T-helper 17 cell (primary cell): ENCODE measurements at places on chromosomes 1 and 21.

GRCh38 chr1:97608272-97608671 is 312.6 kb downstream of the DPYD start:
- H3K4me3 ChIP-seq: no peak overlapping the region
- no peak overlapping the region for H3K27ac ChIP-seq
- peaks cover 5% of the 10 kb centered on the region for H3K4me1 ChIP-seq
- H3K27me3 ChIP-seq: no peaks in the 10 kb centered on the region

- DNase-seq: no peak
- peak overlapping the region; percentile 78 for H3K27ac ChIP-seq
- no peaks in the 10 kb centered on the region for H3K36me3 ChIP-seq
- peaks cover 22% of the 10 kb centered on the region for H3K4me1 ChIP-seq
These were observed 687 bp upstream of the RASSF5 start for GRCh38 chr1:206506405-206507283.

- no peak overlapping the region for H3K27ac ChIP-seq
- no peaks in the 10 kb centered on the region for H3K36me3 ChIP-seq
- DNase-seq: no peak
- H3K4me3 ChIP-seq: no peak overlapping the region
These were observed 117.7 kb downstream of the SIM2 start for GRCh38 chr21:36816561-36817130.

- peaks cover 37% of the 10 kb centered on the region for H3K27me3 ChIP-seq
- no peaks in the 10 kb centered on the region for H3K4me1 ChIP-seq
- H3K4me3 ChIP-seq: no peak overlapping the region
- no peak for DNase-seq
- no peak overlapping the region for H3K27ac ChIP-seq
These were observed 106.4 kb upstream of the MAGI3 start for GRCh38 chr1:113283914-113284313.

DNA sequence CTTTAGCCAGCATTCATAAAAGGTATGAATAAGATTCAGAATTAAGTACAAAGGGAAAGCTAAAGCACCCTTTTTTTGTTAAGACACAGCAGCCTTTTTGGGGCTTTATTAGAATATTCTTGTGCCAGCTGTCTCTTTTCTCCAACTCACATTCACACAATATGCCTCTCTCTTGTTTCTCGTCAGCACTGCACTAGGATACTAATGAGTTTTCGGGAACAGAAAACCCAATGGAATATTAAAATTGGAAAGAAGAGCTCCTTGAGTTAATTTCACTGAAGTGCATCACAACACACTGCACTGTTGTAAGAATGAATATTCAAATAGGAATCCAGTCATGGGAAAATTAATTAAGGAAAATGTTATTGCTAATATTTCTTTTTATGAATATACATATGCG is 410.4 kb upstream of the BEND5 start:
- H3K27me3 ChIP-seq: no peaks in the 10 kb centered on the region
- no peak overlapping the region for H3K4me3 ChIP-seq
- no peak overlapping the region for H3K27ac ChIP-seq
- no peak for DNase-seq
- no peaks in the 10 kb centered on the region for H3K36me3 ChIP-seq

DNA sequence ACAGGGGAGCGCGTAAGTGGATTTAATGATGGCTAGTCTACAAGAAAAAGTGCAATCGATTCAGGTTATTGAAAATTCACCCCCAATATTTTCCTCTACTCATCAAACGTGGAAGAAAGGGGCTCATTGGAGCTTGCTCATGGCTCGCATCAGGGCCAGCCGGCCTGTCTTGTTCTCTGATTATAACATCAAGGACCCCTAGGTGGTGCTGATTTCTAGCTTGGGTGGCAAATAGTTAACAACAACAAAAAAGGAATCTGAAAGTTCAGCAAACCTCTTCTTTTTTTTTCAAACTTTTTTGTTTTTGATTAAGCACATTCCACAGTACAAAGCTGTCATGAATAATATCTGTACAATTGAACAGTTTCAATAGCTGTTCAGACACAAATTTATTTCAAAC is 35.8 kb upstream of the SOD1 start:
- H3K27me3 ChIP-seq: peaks cover 14% of the 10 kb centered on the region
- DNase-seq: no peak
- H3K4me1 ChIP-seq: peaks cover 6% of the 10 kb centered on the region
- H3K27ac ChIP-seq: no peak overlapping the region

- H3K4me1 ChIP-seq: peaks cover 29% of the 10 kb centered on the region
- H3K27ac ChIP-seq: peak overlapping the region; percentile 87
- peaks cover 64% of the 10 kb centered on the region for H3K27me3 ChIP-seq
- peak overlapping the region; percentile 85 for H3K4me3 ChIP-seq
These were observed 24.4 kb upstream of the TMEM54 start for GRCh38 chr1:32925403-32926162.

GRCh38 chr21:20999659-21000058 is 1.4 kb downstream of the NCAM2 start:
- no peak overlapping the region for H3K27ac ChIP-seq
- no peaks in the 10 kb centered on the region for H3K36me3 ChIP-seq
- DNase-seq: no peak
- peak overlapping the region; percentile 19 for H3K4me3 ChIP-seq
- H3K4me1 ChIP-seq: peaks cover 7% of the 10 kb centered on the region

DNA sequence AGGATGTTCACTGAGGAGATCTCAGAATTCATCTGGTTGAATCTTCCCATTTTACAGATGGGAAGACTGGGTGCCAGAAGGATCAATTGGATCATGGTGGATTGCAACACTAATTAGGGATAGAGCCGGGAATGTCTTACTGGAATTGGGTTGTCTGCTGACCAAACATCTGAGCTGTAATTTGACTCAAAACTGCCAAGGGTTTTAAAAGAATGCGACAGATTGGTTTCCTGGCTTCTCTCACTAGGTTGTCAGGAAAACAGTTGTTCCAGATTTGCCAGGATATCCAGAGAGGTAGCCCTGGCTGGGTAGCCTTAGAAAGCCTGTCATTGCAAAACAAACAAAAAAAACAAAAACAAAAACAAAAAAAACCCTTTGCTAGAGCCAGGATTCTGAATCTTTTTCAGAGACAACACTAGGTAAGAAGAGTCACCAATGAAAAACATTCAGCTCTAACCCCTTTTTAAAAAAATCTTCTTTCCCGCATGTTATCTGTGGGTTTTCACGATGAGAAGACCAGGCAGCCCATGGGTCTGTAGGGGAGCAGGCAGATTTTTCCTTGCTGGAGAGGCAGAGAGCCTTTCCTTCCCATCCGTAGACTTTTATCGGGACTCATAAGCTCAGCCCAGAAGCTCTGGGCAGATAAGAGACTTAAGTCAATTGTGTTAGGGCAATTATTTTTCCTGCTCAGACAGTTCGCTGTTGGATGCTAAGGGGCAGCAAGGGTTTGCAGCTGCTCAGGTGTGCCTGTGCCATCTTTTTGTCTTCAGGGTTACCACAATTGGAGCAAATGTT is 418.9 kb downstream of the PRDM2 start:
- no peaks in the 10 kb centered on the region for H3K4me1 ChIP-seq
- H3K4me3 ChIP-seq: no peak overlapping the region
- H3K27me3 ChIP-seq: peaks cover 16% of the 10 kb centered on the region
- no peak for DNase-seq
- no peak overlapping the region for H3K27ac ChIP-seq

- no peak for DNase-seq
- H3K36me3 ChIP-seq: peaks cover 3% of the 10 kb centered on the region
- H3K27ac ChIP-seq: no peak overlapping the region
- H3K27me3 ChIP-seq: no peaks in the 10 kb centered on the region
- H3K4me3 ChIP-seq: no peak overlapping the region
These were observed 323.5 kb downstream of the LMO4 start for GRCh38 chr1:87652176-87652575.

DNA sequence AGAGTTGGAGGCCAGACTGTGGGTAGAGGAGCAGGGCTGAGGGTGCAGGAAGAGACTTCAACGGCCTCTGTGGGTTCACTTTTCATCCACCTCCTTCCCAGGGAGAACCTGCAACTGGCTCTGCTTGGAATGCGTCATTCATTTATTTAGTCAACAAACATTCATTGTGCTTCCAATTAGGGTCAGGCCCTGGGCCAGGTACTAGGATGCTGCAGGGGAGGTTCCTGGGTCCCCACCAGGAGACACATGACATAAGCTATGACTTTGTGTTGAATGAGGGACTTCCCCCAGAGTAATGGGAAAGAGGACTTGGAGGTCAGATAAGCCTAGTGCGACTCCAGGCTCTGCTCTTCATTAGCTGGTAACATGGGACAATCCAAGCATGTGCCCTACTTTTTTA is 46.3 kb upstream of the RPL11 start:
- DNase-seq: no peak
- H3K27ac ChIP-seq: no peak overlapping the region
- no peak overlapping the region for H3K4me3 ChIP-seq
- no peaks in the 10 kb centered on the region for H3K27me3 ChIP-seq
- H3K4me1 ChIP-seq: peaks cover 2% of the 10 kb centered on the region

- H3K4me3 ChIP-seq: no peak overlapping the region
- H3K27me3 ChIP-seq: no peaks in the 10 kb centered on the region
- DNase-seq: no peak
- H3K27ac ChIP-seq: no peak overlapping the region
- no peaks in the 10 kb centered on the region for H3K36me3 ChIP-seq
These were observed 57.8 kb downstream of the ESRRG start for GRCh38 chr1:216665406-216665805.

GRCh38 chr1:210201681-210202080 is 30.9 kb upstream of the SERTAD4 start:
- H3K27me3 ChIP-seq: peaks cover 33% of the 10 kb centered on the region
- no peak for DNase-seq
- no peak overlapping the region for H3K27ac ChIP-seq
- H3K4me1 ChIP-seq: no peaks in the 10 kb centered on the region
- H3K36me3 ChIP-seq: no peaks in the 10 kb centered on the region

- H3K27ac ChIP-seq: peak overlapping the region; percentile 97
- DNase-seq: no peak
- peaks cover 5% of the 10 kb centered on the region for H3K36me3 ChIP-seq
- no peaks in the 10 kb centered on the region for H3K27me3 ChIP-seq
- peaks cover 40% of the 10 kb centered on the region for H3K4me1 ChIP-seq
These were observed 953 bp upstream of the NDUFS2 start for GRCh38 chr1:161200992-161201835.
